ENCODE measurements at places on chromosomes 11 and 22.
A peak's percentile ranks its signal among the peaks of the same experiment; 100 is the strongest.

DNA sequence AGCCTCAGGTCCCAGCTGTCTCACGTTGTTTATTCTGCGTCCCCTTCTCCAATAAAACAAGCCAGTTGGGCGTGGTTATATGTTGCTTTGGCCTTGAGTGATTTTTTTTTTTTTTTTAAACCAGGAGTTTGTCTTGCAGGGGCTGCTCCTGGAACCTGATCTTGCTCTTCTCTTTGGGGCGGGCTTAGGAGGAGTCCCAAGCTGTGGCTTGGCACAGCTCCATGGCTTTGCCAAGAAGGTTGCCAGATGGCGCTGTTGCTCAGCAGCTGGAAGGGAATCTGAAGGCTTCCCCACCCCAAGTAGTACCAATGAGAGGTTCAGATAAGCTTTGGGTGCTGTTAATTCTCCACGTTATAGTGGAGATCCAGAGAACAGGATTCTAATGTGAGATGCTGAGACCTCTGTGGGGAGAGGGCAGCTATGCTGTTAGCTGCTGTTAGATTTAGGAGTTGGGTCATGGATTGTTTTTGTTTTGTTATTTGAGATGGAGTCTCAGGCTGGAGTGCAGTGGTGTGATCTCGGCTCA, 2.0 kb upstream of the FERMT3 start:
- peak; percentile 91 for DNase-seq

- no peak for DNase-seq
These were observed 5.6 kb downstream of the ETS1 start for GRCh38 chr11:128581561-128582272.

DNA sequence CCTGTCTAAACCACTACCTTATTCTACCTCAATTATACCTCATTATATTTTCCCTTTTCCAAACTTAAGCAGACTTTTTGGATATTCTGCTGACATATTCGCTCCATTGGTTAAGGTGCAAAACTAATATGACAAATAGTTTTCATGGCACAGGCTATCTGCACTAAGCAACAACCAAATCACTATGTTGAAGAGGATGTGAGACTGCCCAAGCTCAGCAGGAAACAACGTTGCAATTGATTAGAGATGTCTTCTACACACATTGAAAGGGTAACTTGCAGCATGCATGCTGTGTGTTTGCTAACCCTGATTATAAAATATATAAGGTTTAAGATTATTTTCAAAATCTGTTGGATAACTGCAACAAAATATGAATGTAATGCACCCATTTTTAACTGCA, 61.6 kb downstream of the STK33 start:
- no peak for DNase-seq

- no peak for DNase-seq
These were observed 32.8 kb downstream of the KCNQ1OT1 start for GRCh38 chr11:2666828-2667570.

DNA sequence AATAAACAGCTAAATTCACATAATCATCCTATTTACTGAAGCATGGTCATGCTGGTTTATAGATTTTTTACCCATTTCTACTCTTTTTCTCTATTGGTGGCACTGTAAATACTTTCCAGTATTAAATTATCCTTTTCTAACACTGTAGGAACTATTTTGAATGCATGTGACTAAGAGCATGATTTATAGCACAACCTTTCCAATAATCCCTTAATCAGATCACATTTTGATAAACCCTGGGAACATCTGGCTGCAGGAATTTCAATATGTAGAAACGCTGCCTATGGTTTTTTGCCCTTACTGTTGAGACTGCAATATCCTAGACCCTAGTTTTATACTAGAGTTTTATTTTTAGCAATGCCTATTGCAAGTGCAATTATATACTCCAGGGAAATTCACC, 10.7 kb downstream of the RAG1 start:
- DNase-seq, result no peak

GRCh38 chr11:118956094-118956846, at the start of gene UPK2:
Gene UPK2, plus strand, starts transcription at chr11:118956298. Its CDS starts 53 bp downstream, at chr11:118956351.
- DNase-seq, result peak; percentile 97

- no peak for DNase-seq
These were observed 8.8 kb upstream of the DKK3 start for GRCh38 chr11:12017243-12017678.

GRCh38 chr11:68934666-68935065, 31.0 kb downstream of the IGHMBP2 start:
- DNase-seq, result no peak

DNA sequence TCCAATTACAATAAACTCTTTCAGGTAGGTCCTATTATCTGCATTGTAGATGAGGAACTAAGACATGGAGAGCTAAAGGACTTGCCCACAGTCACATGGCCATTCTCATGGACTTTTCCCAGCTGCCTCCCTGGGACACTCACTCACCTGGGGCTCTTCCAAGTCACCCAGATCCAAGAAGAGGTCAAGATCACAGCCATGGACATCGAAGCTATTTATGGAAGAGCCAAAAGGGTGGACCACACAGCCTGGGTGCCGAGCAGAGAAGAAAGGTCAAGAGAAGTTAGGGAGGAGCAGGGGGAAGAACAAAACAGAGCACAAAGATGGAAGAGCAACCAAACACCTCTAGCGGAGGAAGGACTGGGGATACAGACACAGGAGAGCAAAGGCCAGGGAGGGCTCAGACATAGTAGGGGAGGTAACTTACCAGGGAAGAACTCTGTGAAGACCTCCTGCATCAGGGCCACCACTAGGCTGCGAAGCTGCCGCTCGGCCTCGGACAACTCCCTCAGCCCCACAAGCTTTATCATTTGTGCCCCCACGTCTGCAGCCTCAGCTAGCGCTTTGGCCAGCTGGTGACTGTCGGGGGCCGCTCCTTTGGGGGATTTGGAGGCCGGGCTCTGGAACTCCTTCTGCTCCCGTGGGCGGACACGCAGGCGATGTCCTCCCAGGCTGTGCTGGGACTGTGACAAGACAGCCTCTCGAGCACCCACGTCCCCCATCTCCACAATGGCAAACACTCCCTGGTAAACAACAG, 7.4 kb upstream of the EEF1G start:
- no peak for DNase-seq

- no peak for DNase-seq
These were observed 737.2 kb downstream of the LRRC4C start for GRCh38 chr11:40722179-40722795.

GRCh38 chr11:8768625-8769333, 86.2 kb downstream of the RPL27A start:
- DNase-seq, result peak; percentile 54

All from HTR-8/SVneo (cell line).